Renal cortical epithelial cell (primary cell): ENCODE measurements at places on chromosomes 2 and 18. TPM values are rescaled to one million over a fixed set of nuclear protein-coding genes. Genes with fewer than 3 reads are reported as not detected.

Gene HOXD13
- total RNA-seq, result not detected in 2 replicates

DNA sequence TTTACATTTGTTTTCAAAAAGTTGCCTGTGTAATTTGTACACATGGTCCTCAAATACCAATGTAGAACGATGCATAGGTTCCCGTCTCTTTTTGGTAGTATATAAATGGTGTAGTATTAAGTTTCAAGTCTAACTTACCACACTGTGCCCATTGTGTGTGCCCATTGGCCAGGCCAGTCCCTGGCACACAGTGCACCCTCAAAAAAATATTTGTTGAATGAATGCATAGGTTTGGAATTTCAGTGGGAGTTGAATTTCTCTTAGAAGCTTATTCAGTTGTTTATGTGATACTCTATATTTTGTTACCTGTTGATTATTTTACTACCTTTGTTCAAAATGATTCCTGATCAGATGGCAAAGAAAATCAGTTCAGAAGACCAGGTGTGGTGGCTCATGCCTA lies 30.1 kb downstream of the IDH1 start:
- DNase-seq, result peak; percentile 21

DNA sequence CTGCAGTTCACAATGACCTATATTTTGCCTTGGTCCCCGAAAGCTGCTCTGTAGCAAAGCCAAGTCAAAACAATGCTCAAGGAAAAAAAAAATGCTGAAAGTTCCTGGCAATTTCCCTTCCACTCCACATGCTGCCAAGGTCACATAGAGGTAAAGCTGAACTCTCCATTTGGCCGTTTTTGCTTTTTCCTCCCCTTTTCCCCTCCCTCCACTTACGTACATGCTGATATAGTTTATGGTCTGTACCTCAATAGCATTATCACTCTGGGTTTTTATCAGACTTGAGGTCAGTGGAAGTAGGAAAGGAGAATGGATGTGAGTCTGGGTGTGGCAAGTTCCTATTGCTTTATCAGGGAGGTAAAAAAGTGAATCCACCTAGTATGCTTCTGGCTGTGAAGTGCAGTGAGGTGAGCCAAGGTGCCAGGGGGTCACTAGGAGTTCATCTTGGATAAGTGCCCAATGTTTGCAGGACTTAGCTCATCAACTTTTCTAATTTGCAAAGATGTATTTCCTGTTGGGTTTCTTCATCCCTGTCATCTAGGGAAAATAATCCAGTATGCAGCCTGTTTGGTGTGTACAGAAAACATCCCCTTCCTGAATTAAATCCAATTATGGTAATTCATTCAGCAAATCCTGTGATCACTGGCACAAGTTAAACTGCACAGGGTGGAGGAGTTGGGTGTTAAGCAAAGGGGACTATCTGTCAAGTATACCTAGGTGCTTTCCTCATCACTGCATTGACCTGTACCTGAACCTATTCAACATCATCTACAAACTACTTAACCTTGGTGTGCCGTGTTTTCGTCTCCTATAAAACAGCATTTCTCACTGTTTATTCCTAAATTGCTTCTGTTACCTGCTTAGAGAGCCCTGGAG lies 124.3 kb upstream of the CYP26B1 start:
- peak; percentile 25 for DNase-seq

DNA sequence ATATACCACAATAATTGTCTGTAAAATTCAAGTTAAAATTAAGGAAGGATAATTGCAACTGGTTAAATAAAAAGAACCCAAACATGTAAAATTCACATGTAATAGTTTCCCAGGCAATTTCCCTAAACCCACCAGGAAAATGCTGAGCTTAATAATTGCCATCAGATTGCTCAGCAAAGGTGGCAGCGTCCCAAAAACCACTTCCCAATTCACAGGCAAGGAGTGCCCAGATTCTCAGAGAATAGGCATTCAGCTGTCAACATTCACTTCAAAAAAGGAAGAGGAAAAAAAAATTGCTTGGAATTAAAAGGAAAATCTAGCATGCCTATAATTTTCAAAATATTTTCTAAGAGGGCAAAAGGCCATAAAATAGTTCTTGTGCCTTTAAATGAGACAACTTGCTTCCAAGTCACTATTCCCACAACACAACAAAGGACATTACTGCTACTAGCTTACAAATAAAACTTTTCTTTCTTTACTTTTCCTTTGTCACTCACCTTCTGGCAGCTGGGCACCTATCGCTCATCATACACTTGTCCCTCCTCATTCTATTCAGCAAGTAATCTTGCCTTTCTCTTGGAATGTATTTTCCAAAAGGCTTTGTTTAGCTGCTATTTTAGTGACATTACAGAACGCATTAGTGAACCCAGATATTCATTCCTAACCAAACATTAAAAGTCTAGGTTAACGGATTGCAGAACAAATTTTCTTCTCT lies 15.2 kb downstream of the SRBD1 start:
- DNase-seq, result peak; percentile 79

DNA sequence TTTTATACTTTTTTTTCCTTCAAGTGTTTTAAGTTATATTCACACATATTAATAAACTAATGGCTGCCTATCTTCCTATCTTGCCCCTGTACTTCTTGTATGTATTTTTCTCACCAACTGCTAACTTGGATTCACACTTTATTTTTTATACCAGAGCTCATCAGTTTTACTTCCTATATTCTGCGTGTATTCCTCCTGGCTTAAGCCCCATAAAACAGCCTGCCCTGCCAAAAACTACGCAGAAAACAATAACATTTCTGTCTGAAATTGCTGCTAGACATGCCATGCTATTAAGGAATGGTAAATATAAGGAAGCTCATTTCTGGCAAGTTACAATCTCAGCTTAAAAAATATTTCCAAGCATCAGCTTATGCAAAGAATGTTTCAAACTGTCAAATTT lies 172.3 kb downstream of the UBE2E3 start:
- no peak for DNase-seq

DNA sequence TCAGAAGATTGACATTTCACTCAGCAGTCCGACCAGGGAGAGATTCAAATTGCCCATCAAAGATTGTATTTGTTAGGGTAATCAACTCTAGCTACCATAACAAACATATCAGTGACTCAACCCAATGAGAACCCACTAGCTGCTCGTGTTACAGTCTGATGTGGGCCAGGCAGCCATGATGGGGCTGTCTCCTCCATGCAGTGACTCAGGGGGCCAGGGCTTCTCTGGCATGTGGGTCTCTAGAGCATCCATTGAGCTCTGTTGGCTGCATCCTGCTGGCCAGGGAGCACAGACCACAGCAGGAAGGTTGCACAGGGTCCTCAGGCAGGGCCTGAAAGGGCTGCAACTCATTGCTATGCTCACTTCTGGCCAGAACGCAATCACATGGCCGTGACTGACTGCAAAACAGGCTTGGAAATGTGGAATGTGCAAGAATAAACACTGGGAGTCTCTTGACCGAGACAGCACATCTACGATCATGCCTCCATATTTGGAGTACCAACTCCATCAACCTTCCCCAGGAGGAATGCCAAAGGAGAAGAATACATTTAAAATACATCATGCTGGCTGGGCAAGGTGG lies 216.8 kb downstream of the EIPR1 start:
- DNase-seq, result no peak

- peak; percentile 77 for DNase-seq
Observed at GRCh38 chr2:26299471-26300101, 46.4 kb upstream of the SELENOI start.
